SJSA1 (cell line): ENCODE measurements at places on chromosomes 7 and 10. TPM values are rescaled to one million over a fixed set of nuclear protein-coding genes. Genes with fewer than 3 reads are reported as not detected.

Gene MUC3A
- not detected in 2 replicates for total RNA-seq

GRCh38 chr7:84529480-84530205, 335.1 kb upstream of the SEMA3A start:
- peak; percentile 87 for DNase-seq

- no peak for DNase-seq
These were observed 18.1 kb downstream of the FOXP2 start for GRCh38 chr7:114432703-114433102.

GRCh38 chr7:82729172-82730030, 285.8 kb upstream of the CACNA2D1 start:
- no peak for DNase-seq
